ENCODE measurements at places on chromosomes 4 and X.

DNA sequence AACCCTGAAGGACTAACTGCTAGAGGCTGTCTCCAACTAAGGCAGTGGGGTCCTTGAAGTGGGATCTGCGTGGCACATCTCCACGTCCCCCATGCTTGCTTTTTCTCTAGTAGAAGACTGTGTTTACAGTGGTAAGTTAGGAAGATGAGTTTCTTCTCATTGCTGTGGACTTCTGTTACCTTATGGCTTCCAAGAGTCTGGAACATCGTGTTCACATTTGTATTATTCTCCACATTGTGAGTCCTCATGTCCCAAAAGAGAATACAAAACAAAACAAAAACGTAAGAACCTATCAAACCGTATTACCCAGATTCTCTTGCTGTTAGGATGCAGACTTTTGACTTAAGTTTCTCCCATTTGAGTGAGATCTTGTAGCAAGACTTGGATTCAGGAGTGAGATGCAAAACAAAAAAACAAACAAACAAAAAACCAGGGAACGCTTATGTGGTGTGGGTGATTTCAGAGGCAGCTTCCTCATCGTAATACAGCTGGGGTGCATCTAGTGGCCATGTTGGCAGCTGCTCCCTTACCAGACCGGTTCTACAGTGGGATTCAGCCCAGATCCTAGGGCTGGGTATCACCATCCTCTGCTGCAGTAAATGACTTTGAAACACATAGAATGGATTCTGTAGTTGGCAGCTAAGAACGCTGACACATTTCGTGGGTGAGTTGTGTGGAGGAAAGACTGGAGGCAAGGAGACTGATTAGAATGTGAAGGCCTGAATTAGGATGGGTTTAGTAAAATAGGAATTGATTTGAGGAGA, 41.3 kb downstream of the TMEM131L start:
- no peak for DNase-seq

GRCh38 chr4:126087101-126087500, 772.3 kb downstream of the FAT4 start:
- no peak for DNase-seq

GRCh38 chr4:27145597-27145996, 285.0 kb downstream of the STIM2 start:
- no peak for DNase-seq

DNA sequence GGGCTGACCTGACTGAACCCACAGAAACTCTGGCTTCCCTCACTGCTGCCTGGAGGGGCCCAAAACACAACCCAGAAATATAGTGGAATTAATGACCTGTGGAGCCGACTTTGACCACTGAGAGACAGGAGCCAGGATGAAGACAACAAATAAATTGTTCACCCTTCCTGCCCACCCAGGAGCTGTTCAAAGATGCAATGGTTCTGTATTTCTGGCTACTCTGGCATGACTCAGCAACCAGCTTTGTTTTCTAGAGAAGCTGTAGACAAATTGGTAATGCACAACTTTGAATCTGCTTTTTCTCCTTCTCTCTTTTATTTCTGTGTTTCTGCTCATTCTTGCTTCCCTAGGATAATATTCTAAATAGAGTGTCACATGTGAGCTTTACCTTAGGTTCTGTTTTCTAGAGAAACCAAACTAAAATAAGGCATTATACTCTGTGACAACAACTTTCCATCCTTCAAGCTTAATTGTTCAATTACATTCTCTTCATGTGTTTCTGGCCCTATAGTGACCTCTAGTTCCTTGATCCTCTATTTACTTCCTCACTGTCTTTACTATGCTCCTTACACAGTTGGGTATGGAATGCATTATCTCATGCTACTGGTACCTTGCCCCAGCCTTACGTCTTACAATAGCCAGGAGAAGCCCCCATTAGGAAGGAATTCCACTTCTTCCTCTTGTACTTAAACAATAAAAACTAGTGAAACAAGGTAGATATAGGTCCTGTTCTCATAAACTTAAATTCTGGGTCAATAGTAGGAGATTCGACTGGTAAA, 6.5 kb upstream of the PRKG2 start:
- no peak for DNase-seq

DNA sequence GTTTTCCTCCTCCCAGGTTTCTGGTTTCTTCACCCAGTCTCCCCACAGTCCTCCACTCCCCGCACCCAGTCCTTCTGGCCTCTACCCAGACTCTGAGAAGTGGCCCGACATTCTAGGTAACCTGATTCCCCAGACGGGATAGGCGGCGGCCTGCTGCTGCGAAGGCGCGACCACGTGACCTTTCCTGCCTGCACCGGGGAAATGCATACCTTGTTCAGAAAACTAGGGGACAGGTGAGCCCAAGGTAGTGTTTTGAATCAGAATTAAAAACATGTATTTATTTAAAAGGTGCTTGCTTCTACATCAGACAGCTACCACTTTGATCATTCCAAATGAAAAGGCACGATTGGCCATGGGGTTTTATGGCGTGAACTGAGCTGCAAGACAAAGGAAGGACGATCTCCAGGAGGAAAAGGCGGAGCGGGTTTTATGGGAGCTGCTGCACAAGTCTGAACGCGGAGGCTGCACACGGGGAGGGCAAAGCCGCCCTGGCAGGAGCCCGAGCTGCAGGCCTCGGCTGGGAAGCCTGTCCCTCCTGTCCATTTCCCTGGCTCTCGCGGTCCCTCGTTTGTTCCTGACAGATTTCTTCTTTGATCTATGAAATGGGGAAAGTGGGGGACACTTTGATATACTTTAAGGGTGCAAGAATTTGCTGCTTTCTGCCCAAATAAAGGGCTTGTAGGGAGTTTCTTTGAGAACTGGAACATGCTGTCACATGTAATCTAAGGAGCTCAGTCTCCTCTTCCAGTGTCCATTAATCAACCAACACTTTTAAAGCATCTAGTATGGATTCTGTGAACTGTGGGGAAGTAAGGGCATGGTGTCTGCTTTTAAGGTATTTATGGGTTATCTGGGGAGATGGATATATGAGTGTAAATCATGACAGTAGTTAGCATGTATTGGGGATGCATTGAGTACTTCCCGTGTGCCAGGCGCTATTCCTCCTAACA, 150.9 kb downstream of the SPRY1 start:
- DNase-seq = no peak

- DNase-seq = peak; percentile 40
Observed at GRCh38 chr4:148443512-148444295, 1.5 kb upstream of the NR3C2 start.

DNA sequence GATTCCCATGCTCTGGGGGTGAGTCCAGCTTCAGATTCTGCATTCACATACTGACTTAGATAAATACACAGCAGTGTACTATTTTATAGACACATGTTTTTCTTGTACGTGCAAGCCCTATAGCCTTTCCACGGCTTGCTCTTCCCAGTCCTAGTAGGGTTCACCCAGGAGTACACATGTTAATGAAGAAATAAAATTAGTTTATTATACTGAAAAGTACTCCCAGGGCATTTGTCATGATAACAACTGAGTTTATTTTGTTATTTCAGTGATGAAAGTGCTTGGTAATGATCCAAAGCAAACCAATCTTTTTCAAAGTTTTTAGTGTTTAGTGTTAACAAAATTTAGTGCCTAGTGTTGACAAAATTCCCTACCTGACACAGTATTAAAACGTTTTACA, 21.3 kb downstream of the MAPK10 start:
- no peak for DNase-seq

- DNase-seq = peak; percentile 48
Observed at GRCh38 chr4:153142700-153143438, 61.4 kb upstream of the TRIM2 start.

DNA sequence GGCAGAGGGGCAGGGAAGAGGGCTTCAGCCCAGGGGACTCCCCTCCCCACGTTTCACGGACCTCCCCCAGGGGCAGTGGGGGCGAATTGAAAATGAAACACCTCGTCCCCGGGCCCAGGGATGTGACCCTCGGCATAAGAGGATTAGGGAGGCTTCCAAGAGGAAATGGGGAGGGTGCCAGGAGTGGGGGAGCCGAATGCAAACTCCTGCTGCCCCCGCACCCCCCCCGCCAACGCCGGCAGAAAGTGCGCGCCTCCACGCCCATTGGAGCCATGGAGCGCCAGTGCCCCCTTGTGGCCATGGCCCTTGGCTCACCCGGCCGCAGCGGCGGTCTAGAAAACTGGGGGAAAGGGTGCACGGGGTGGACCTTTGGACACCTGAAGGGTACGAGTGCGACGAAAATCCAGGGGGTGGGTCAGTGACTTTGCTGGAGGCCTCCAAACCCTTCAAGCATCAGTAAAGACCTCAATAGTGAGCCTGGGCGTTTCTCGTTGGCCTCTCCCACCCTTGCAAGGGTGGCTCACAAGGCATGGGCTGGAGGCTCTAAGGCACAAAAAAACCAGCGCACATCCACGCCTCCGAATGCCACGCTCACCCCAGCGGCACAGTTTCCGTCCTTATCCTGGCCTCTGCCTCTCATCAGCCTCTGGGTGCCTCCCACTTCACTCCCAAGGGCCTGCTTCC, 120.8 kb upstream of the PJA1 start:
- peak; percentile 47 for DNase-seq
